ENCODE measurements at places on chromosomes 7 and 10. TPM values are rescaled to one million over a fixed set of nuclear protein-coding genes. Genes with fewer than 3 reads are reported as not detected.

DNA sequence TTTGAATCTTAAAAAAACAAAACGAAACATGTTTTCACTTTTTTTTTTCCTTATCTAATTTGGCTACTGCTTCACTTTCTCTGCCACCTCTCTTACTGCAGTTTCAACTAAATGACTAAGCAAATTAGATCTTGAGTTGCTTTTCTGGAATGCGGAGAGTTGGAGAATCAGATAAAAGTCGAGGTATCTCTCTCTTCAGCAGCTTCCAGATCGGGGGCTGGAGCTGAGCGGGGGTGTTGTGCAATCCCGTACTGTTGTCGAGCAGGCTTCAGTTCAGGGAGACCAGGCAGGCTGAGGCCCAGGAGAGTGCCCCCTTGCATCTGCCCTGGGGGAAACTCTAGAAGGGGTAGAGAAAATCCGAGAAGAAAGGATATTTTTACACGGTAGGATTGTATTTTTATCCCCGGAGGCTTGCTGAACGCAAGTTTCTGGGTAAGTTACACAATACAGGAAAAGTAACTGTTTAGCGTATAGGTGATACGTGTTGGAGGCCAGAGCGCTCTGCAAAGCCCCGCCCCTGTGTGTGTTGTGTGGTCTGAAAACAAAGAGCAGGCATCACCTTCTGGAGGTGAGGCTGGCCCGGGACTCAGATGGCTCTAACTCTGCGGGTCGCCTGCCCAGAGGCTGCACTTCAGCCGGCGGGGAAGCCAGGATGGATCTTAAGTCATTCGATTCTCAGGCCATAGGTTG is 116.6 kb downstream of the KLF6 start:
- peak; percentile 47 for DNase-seq
- H3K4me3 ChIP-seq, result no peak overlapping the region
- H3K4me1 ChIP-seq, result no peaks in the 10 kb centered on the region

- H3K27me3 ChIP-seq, result no peaks in the 10 kb centered on the region
- no peaks in the 10 kb centered on the region for H3K4me1 ChIP-seq
- no peak overlapping the region for H3K4me3 ChIP-seq
- DNase-seq, result no peak
- no peaks in the 10 kb centered on the region for H3K36me3 ChIP-seq
Observed at GRCh38 chr10:85448716-85449115, 917.9 kb downstream of the GRID1 start.

DNA sequence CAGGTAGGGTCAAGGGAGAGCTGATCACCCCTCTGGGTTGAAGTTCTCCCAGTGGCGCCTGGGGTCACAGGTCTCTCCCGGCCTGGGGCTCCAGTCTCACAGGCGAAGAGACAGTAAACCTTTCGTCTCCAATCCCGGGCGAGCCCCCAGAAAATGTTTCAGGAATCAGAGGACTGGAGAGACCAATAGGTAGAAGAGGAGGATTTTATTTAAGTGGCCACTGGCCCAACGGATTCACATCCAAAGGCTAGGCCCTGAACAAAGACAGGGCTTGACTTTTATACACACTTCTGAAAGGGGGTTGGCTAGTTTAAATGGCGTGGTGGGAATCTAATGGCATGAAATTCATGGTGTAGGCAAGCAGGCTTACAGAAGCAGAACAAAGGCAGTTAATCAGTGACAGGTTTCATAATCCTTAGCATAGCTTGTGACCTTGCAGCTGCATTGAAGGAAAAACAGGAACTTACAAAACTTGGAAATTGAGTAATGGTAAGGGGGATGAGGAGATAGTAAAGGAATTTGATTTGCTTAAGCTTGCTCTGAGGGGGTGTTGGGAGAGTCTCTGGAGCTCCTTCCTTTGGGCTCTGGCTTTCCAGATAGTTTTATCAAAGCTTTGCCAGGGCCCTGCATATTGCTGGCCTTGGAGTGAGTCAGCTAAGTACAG is 105.5 kb downstream of the TRIM24 start:
- no peak for DNase-seq
- H3K4me3 ChIP-seq, result no peak overlapping the region
- no peaks in the 10 kb centered on the region for H3K27me3 ChIP-seq
- no peaks in the 10 kb centered on the region for H3K4me1 ChIP-seq
- H3K36me3 ChIP-seq, result peaks cover 39% of the 10 kb centered on the region

GRCh38 chr10:110797416-110797815 is 74.3 kb upstream of the PDCD4 start:
- DNase-seq, result no peak
- no peaks in the 10 kb centered on the region for H3K36me3 ChIP-seq
- H3K27ac ChIP-seq, result no peak overlapping the region
- H3K4me3 ChIP-seq, result no peak overlapping the region
- peaks cover 18% of the 10 kb centered on the region for H3K4me1 ChIP-seq

GRCh38 chr7:23960361-23960760 is 250.3 kb downstream of the STK31 start:
- no peaks in the 10 kb centered on the region for H3K4me1 ChIP-seq
- no peaks in the 10 kb centered on the region for H3K27me3 ChIP-seq
- H3K4me3 ChIP-seq, result no peak overlapping the region
- DNase-seq, result no peak
- no peaks in the 10 kb centered on the region for H3K36me3 ChIP-seq
- H3K27ac ChIP-seq, result no peak overlapping the region

DNA sequence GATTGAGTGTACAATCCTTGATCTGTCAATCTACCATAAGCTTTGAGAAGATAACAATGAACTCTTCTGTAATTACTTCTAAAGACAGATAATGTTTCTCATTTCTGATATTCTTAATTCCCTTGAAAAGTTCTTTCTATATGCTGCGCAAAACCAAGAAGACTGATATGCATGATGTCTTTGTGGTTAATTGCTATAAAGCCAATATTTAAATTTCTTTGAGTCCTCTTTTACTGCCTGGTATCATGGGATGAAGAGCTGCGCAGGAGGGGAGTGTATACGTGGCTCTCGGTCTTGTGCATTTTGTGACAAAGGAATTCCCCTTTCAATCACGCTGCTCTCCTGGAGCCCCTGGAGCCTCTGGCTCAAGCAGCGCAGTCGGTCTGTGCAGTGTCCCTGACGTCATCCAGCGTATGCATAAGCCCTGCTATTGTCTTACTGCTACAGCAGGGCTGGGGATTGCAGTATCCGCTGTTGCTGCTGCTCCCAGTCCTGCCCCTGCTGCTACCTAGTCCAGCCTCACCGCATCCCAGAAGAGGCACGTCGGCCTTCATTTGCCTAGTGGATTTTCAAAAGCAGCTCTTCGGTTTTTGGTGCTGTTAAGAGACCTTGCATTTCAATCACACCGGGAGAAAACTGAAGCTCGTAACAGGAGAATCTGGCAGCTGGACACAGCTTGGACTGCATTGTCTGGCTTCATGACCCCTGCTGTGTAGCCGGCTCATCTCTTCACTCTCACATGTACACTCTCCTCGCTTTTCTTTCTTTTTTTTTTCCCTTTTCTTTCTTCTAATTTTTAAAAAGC is 66.7 kb downstream of the ST7 start:
- H3K27ac ChIP-seq, result no peak overlapping the region
- peak overlapping the region; percentile 6 for H3K4me3 ChIP-seq
- DNase-seq, result peak; percentile 55
- H3K4me1 ChIP-seq, result no peaks in the 10 kb centered on the region

DNA sequence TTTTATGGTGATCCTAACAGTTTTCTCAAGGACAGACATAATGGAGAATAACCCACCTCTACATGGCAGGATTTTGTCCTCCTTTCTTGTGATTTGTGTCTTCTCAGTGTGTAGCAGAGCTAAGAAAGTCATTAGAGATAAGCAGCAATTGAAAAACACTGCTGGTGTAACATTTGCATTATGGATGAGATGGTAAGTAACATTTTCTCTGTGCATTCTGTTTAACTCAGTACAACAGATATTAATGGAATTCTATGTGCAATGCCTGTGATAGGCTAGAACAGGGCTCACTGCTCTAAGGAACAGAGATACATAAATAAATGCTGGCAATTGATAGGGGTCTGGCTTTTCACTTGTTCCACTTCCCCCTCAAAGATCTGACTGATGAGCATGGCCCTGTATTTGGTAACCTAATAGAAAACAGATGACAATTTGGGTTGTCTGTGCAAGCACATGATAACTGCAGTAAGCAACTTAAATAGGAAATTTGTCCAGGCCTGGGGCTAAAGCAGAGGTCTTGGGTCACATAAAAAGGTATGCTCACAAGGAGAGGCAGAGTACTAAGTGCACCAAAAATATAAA is 560.3 kb upstream of the POM121L12 start:
- H3K27me3 ChIP-seq, result no peaks in the 10 kb centered on the region
- no peaks in the 10 kb centered on the region for H3K4me1 ChIP-seq
- H3K36me3 ChIP-seq, result no peaks in the 10 kb centered on the region
- DNase-seq, result no peak

IGFBP1 gene
- total RNA-seq, result 0.19 TPM

SGPL1 gene
- 38.4 TPM for total RNA-seq

STN1 gene
- total RNA-seq, result 11.9 TPM

ITPRID1 gene
- total RNA-seq, result 0.06 TPM

All from pancreas (tissue), 10 donors.